ENCODE measurements at places on chromosomes 6 and 20.
A peak's percentile ranks its signal among the peaks of the same experiment; 100 is the strongest.

GRCh38 chr6:35474942-35475570 lies 6.9 kb downstream of the RPL10A start:
- DNase-seq = no peak

DNA sequence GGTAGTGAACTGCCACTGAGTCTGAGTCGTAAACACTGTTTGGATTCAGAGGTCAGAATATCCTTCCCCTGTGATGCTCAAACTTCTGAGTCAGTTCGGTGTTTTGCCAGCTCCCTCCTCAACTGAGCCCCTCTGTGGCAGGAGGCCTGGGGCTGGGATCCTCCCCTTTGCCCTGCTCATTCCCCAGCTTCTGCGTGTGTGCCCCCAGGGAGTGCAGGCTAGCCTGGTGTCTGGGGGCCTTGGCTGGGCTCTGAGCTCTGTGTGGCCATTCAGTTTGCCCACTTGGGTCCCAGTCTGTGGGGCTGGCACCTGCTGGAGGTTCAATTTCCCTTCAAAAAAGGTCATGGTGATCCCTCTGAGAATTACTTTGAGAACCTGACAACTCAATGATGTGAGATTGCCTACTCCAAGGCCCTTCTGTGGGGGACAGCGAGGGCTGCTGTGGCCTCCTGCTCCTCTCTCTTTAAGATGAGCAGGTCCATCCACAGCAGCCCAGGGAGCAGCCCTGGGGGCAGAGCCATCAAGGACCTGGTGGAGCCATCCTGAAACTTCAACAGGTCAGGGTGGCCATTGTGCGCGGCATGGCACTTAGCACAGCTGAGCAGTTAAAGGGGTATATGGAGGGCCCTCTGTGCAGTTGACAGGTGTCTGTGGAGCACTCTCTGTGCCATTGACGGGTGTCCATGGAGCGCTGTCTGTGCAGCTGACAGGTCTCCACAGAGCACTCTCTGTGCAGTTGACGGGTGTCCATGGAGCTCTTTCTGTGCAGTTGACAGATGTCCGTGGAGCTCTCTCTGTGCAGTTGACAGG lies 147.2 kb downstream of the SYCP2 start:
- DNase-seq = no peak

GRCh38 chr6:127212376-127212775 lies 54.3 kb upstream of the RNF146 start:
- DNase-seq = no peak

- DNase-seq = peak; percentile 55
Measured at GRCh38 chr20:37615340-37616109, 78.3 kb upstream of the CTNNBL1 start.

DNA sequence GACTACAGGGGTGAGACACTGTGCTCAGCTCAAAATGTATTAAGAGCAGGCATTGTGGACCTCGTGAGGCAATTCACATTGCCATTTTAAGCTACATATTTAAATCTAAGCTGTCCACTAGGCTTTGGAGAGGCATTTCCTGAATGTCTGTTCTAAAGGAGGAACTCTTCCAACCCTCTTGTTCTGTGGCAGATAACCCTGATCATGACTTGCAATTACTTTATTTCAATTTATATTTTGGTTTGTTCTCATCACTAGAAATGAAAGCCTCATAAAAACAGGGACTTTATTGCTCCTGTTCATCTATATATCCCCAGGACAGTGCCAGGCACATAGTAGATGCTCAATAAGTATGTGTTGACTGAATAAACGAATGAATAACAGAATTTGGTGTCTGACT lies 84.0 kb upstream of the SALL4 start:
- DNase-seq = no peak

DNA sequence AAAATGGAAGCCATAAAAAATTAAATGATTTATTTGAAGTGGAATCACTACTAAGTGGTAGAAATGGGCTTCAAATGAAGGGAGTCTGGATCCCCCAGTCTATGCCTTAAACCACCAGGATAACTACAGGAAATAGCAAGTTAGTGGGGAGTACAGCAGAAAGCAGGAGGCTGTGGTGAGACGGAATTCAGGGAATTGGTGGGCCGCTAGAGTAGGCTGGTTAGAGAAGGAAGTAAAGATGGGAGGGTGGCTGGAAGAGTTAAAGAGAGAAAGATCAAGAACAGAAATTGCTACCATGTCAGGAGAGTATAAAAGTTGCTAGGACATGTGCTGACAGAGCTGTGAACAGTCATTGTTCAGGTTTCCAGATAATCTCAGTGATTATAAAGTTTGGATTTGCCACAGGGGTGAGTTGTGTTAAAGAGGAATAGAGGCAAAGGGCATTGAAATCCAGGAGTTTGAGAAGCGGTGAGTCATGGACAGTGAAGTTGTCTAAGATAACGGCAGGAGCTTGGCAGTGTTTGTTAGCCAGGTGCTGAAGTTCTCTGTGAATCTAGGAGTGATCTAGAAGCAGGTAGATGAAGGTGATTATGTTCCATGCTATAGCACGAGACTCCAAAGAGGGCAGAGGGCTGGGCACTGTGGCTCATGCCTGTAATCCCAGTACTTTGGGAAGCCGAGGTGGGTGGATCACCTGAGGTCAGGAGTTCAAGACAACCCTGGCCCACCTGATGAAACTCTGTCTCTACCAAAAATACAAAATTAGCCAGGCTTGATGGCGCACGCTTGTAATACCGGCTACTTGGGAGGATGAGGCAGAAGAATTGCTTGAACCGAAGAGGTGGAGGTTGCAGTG lies 13.7 kb upstream of the HINT3 start:
- no peak for DNase-seq

GRCh38 chr6:128443553-128443952 lies 76.8 kb downstream of the PTPRK start:
- DNase-seq = no peak

GRCh38 chr6:149368065-149368464 lies 32.0 kb upstream of the SUMO4 start:
- no peak for DNase-seq

DNA sequence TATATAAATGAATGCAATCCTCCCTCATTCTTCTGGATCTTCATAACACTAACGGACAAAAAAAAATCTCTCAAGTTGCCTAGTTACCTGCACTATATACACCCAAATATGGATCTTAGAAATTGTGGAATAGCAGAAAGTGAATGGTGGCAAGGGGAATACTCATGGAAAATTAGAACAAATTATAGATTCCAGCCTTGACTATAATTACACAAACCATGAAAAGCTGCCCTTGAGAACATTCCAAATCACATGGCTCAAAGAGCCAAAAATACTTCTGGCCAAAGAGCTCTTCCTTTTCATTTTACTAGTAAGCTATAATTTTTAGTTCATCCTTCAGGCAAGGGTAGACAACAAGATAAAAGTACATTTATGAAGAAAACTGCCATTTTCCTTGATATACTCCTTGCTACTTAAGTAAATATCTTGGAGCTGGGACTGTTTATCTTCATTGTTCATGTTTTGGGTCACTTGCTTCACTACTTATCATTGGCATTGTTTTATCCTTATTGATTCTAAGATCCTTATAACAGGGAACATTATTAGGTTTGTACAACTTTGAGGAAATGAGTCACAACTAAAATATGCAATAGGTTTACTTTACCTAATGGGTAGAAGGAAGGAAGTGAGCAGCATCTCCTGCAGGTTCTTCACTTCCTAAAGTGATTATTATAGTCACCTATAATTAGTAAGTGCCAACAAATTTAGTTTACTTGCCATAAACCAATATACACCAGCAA lies 6.4 kb upstream of the MTRES1 start:
- no peak for DNase-seq
